Lower lobe of right lung (tissue), 2 donors: ENCODE measurements at places on chromosomes 1 and 21. TPM values are rescaled to one million over a fixed set of nuclear protein-coding genes. Genes with fewer than 3 reads are reported as not detected.

- peak; percentile 51 for DNase-seq
Observed at GRCh38 chr1:15735304-15736037, 587 bp upstream of the SLC25A34 start.

- no peak for DNase-seq
Observed at GRCh38 chr21:32543975-32544374, 41.3 kb downstream of the TCP10L start.

- no peak for DNase-seq
Observed at GRCh38 chr21:27422435-27422834, 455.5 kb upstream of the ADAMTS5 start.

- DNase-seq, result no peak
Observed at GRCh38 chr1:64358692-64359091, 111.2 kb upstream of the CACHD1 start.

DNA sequence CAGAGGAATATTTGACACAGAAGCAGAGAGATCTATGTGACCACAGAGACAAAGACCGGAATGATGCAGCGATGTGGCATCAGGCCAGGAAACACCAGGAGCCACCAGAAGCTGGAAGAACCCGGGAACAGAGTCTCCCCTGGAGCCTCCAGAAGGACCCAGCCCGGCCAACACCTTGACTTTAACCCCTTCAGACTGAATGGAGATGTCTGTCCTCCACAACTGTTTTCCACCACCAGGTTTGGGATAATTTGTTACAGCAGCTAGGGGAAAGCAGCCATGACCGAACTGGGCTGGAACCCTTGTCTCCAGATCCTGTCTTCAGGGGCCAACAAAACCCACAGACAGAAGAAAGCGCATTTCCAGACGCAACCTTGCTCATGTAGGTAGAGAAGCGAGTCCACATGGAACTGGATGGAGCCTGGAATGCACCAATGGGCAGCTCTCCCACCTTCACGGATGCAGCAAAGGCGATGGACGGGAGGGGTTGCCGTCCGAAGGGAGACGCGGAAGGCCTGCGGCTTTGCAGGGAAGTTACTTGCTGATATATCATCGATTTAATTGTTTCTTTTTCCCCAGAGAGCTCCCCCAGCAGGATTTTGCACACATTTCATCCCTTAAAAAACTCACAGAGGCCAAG is 396.6 kb downstream of the NPHP4 start:
- DNase-seq, result no peak

The RHD gene
- total RNA-seq, result not detected

- DNase-seq, result no peak
Observed at GRCh38 chr1:168520832-168521231, 23.0 kb downstream of the XCL2 start.

GRCh38 chr1:92577261-92577895 is 90.7 kb upstream of the GFI1 start:
- no peak for DNase-seq

DNA sequence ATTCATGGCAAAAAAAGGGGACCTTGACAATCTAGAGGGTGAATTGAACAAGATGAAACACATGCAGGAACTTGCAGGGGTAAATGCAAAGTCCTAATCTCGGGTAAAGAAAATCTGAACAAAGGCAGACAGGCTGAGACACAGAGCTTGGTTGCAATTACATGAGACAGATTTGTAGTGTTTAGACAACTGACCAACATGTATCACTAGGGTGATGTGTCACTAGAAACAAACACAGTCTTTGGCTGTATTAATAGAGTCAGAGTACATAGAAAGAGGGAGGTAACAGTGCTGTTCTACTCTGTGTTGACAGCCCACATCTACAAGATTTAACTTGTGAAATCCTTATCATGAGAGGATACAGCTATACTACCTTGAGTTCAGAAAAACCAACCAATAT is 78.1 kb upstream of the GRIK3 start:
- no peak for DNase-seq

- DNase-seq, result no peak
Observed at GRCh38 chr1:166235728-166236127, 68.9 kb upstream of the FAM78B start.

The PLA2G4A gene
- 10.1 TPM for total RNA-seq

DNA sequence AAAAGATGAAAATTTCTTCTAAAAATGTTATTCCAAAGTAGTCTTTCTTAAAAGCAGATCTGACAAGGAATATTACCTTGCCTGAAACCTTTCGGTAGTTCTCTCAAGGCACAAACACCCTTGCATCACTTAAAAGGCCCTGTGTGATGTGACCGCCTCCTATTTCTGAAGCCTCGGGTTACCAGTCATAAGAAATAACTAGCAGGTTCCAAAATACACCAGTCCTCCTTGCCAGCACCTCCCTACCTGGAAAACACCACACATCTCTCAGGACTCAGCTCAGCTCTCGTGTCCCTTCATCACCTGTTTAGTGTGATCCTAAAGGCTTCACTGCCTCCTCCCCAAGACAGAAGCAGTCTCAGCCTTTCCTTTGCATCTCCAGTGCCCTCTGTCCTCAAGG is 35.7 kb downstream of the SERBP1 start:
- no peak for DNase-seq

DNA sequence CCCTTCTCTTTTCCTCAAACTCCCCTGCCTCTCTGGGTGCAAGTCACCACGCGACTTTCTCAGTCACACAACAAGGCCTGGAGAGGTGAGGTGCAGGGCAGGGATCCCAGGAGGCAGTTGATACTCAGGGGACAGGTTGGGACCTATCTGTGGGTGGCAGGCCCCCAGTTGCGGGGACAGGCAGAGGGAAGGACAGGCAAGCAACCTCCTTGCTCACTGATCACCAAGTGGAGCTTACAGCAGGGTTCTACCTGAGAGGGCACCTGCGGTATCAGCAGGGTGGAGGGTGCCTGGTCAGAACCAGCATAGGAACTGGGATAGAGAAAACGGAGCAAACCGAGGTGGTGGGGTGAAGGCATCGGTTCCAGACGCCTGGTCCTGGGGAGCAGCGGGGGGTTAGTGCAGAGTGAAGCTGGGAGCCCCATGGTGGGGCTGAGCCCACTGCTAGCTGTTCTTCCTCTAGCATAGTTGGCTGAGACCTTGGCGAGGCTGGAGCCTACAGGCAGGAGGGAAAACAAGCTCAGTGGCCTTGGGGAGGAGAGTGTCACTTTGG is 24.4 kb upstream of the TENT5C start:
- no peak for DNase-seq

- DNase-seq, result no peak
Observed at GRCh38 chr1:2427051-2427450, 14.7 kb upstream of the PEX10 start.

DNA sequence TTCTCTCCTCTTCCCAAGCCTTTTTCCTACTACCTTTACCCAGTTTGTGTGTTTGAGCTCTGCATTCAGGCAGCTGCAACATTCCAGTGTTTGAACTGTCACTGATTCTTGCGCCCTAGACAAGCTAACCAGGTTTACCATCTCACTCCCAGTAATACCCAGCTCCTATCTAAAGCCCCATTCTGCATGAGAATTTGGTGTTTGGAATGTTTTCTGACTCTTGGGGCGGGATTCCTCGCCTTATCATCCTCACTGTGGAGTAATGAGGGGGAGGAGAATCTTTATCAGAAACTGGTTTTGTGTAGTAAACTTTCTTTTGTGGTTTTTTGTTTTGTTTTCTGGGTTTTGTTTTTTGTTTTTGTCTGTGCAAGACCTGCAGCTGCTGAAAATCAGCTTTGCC is 36.5 kb downstream of the NCF2 start:
- DNase-seq, result no peak

- no peak for DNase-seq
Observed at GRCh38 chr1:86515597-86515996, 31.3 kb upstream of the CLCA4 start.

GRCh38 chr1:109639841-109640184 is 16.1 kb upstream of the GSTM4 start:
- DNase-seq, result no peak

The KISS1 gene
- total RNA-seq, result not detected

DNA sequence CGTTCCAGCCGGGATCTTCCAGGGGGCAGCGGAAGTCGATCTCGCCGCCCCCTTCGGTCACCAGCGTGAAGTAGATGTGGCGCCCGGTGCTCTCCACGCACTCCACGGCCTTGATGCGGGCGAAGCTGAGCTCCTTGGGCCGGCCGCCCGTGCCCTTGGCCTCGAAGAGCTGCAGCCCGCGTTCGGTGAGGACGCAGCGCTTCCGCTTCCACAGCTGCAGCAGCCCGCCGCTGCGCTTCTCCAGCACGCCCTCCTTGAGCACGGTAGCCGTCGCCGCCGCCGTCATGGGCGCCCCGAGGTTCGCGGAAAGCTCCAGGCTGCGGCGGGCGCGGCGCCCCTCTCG is 516 bp downstream of the PHLDA3 start:
- peak; percentile 66 for DNase-seq

The ADPRS gene
- 32.4 TPM for total RNA-seq

GRCh38 chr1:72062584-72062983 is 219.8 kb downstream of the NEGR1 start:
- no peak for DNase-seq

DNA sequence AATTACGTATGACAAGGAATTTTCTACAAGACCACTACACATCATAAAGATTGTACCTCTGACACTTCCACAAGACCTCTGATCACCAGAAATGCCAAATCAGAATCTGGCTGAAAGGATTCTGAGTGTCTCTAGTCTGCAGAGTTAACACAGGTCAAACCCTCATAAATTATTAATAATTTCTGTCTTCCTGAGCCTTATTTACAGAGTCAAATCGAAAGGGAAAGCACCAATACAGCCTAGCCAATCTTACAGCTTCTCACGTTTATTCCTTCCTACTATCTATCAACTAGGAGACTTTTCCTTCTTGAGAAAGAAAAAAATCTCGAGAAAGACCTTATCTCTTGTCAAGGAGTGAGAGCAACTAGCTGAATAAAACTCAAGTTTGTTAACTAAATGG is 2151.6 kb downstream of the MRPL39 start:
- DNase-seq, result no peak

The SYCP1 gene
- not detected for total RNA-seq

GRCh38 chr1:20711285-20712214 is 6.3 kb downstream of the KIF17 start:
- DNase-seq, result no peak
